Stimulated activated CD8-positive, alpha-beta memory T cell treated with anti-CD3 and anti-CD28 coated beads, Interleukin-7, amount 100 ng/mL, for 1 hour (primary cell): ENCODE measurements at places on chromosomes 16 and 17.

GRCh38 chr16:4330277-4330874 is 14.5 kb downstream of the GLIS2 start:
- no peak for DNase-seq

GRCh38 chr17:40598619-40599467 is 33.6 kb upstream of the CCR7 start:
- peak; percentile 28 for DNase-seq

GRCh38 chr17:61353615-61354014 is 46.0 kb upstream of the TBX2 start:
- DNase-seq = no peak

- no peak for DNase-seq
Observed at GRCh38 chr16:75306099-75306762, 54.8 kb upstream of the BCAR1 start.

- DNase-seq = no peak
Observed at GRCh38 chr16:53152329-53152728, 97.5 kb downstream of the CHD9 start.
